ENCODE measurements at places on chromosomes 4 and X.

DNA sequence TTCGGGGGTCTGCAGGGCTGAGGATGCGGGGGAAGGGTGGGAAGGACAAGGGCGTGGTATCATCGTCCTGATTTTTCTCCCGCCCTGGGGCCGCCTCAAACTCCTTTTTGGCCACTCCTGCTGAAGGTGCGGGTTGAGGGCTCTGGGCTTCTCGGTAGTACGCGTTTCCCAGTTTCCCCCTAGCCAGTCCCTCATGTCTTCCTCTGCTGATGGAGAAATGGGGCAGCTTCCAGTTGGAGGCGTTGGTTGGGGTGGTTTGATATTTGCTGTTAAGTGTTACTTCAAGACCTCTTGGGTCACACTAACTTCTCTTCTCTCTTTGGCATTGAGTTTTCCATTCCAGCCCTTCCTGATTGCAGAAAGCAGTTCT, 482 bp downstream of the GSTCD start:
- DNase-seq: no peak

DNA sequence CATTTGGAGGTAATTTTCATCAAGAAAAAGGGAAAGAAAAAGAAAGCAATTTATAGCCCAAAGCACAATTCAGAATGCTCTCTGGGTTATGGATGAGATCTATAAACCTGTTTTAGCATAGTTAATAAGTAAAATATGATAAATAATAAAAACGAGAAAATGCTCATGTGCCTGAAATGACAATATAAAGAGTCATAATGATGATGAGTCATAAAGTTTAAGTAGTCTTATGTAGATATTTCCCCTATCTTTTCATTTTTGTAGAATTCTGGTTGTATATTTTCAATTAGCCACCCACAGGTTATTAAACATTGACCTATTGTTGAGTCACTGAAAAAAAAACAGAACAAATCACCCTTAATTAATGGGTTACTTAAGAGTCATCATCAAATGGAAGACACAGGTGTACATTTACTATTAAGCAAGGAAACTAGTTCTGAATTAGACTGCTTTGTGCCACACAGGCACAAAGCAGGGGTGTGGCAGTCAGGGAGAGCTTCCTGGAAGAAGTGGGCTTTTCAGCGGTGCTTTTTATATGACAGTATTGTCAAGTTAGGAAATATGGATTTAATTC, 29.3 kb downstream of the BEND4 start:
- DNase-seq: no peak

GRCh38 chr4:121182296-121182695, 18.2 kb upstream of the TNIP3 start:
- no peak for DNase-seq

- DNase-seq: no peak
Observed at GRCh38 chr4:37615059-37615719, 71.0 kb downstream of the RELL1 start.

GRCh38 chrX:130171446-130172126, at the start of gene RAB33A:
Gene RAB33A (plus strand): TSS chrX:130171962. CDS start chrX:130172063, 101 bp downstream.
- peak; percentile 40 for DNase-seq

DNA sequence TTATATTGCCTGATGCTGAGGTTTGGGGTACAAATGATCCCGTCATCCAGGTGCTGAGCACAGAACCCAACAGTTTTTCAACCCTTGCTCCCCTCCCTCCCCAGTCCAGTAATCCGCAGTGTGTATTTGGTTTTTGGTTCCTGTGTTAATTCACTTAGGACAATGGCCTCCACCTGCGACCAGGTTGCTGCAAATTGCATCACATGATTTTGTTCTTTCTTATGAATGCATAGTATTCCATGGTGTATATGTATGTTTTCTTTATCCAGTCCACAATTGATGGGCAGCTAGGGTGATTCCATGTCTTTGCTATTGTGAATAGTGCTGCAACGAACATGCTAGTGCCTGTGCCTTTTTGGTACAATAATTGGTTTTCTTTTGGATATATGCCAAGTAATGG, 25.4 kb downstream of the GABRQ start:
- no peak for DNase-seq

DNA sequence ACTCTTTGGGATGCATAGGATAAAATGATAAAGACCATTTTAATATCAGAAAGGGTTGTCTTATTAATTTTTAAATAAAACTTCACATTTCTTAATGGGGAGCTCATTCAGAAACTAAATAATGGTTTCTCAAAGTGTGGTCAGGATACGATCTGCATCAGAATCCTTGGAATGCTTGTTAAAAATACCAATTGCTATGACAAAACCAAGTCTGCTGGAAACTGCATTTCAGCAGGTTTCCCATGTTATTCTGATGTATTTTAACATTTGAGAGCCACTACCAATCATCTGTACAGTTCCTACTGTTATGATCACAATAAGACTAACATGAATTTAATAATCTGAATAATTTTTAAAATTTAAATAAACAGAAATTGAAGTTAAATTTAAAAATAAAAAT, 115.1 kb downstream of the SOWAHB start:
- no peak for DNase-seq

- DNase-seq: no peak
Observed at GRCh38 chr4:38749336-38749735, 33.5 kb downstream of the TLR10 start.

Measured in activated naive CD4-positive, alpha-beta T cell treated with Interleukin-2 at 50 U/mL for 16 hours (primary cell).